ENCODE measurements at places on chromosomes 2 and 18. TPM values are rescaled to one million over a fixed set of nuclear protein-coding genes. Genes with fewer than 3 reads are reported as not detected.

SERPINB7 gene
- total RNA-seq, result 4.7 TPM

HOXD1 gene
- not detected for total RNA-seq

B3GNT7 gene
- not detected for total RNA-seq

TPRKB gene
- 20.8 TPM for total RNA-seq

METAP1D gene
- total RNA-seq, result 8.9 TPM

PRKAG3 gene
- total RNA-seq, result 4.1 TPM

NEMP2 gene
- 2.7 TPM for total RNA-seq

UGT1A4 gene
- total RNA-seq, result not detected

ALLC gene
- not detected for total RNA-seq

GPAT2 gene
- total RNA-seq, result 12.7 TPM

RND3 gene
- 287 TPM for total RNA-seq

OXER1 gene
- total RNA-seq, result under 0.01 TPM

CTAGE1 gene
- total RNA-seq, result not detected

ABCG8 gene
- not detected for total RNA-seq

CD8A gene
- not detected for total RNA-seq

REG1B gene
- total RNA-seq, result not detected

CYS1 gene
- total RNA-seq, result 1.6 TPM

TTN gene
- total RNA-seq, result 0.12 TPM

SLC8A1 gene
- 25.4 TPM for total RNA-seq

KRTCAP3 gene
- total RNA-seq, result not detected

CSRNP3 gene
- 2.1 TPM for total RNA-seq

LYPD6B gene
- total RNA-seq, result not detected

HOXD13 gene
- not detected for total RNA-seq

Data from smooth muscle cell of the coronary artery (primary cell).